ENCODE measurements at places on chromosomes 13 and 19.

DNA sequence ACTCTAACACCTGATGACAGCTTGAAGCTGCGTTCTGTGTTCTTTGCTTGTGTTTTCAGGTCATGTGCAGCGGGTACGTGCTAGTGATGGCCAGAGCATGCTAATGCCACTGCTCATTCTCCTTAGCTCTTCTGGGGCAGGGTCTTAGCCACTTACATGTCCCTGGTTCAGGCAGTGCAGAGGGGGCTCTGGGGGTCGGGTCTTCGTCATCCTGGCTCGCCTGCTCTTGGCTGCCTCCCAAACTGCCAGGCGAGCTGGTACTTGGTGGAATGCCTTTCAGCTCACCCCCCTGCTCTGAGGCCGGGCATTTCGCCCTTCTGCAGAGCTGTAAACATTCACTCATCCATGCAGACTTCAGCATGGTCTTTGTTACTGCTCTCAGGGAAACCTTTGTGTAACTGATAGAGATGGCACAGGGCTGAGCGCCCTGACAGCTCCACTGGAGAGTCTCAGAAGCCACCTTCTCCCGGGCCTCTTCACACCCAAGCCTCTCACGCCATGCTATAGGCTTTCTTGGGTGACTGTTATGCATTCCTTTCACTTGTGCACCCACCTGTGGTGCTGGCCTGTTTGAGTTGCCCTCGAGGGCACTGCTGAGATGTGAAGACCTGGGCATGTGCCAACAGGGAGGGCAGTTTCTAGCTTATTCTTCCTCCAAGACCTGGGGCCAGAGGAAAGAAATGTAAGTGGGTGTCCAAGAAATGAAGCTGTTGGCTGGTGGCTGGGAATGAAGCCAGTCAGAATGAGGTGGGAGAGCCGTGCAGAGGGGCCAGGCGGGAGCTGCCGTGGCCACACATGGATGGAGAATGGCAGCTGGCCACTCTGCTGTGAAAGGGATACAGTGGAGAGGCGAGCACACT, 24.4 kb downstream of the FAM124A start:
- no peak for DNase-seq

- no peak for DNase-seq
These were observed 69.7 kb downstream of the SLC7A1 start for GRCh38 chr13:29525757-29526156.

GRCh38 chr19:45947926-45948325, 25.7 kb downstream of the NOVA2 start:
- DNase-seq, result no peak

DNA sequence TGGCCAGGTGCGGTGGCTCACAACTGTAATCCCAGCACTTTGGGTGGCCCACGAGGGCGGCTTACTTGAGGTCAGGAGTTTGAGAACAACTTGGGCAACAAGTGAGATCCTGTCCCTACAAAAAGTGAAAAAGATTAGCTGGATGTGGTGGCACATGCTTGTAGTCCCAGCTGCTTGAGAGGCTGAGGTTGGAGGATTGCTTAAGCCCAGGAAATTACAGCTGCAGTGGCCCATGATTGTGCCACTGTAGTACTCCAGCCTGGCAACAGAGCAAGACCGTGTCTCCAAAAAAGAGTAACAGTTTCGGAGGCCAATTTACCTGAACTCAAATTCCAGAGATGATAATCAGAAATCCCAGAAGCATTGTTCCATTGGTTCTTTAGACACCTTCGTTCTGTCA, 4.4 kb downstream of the ZNF473 start:
- DNase-seq, result no peak

- DNase-seq, result no peak
These were observed 4.2 kb downstream of the GIPC3 start for GRCh38 chr19:3589439-3589838.

GRCh38 chr19:23075031-23075733, 41.6 kb upstream of the ZNF730 start:
- no peak for DNase-seq

- no peak for DNase-seq
These were observed 7.4 kb upstream of the GIPR start for GRCh38 chr19:45660636-45661035.

- DNase-seq, result no peak
These were observed 322.3 kb upstream of the TSHZ3 start for GRCh38 chr19:31671411-31672035.

DNA sequence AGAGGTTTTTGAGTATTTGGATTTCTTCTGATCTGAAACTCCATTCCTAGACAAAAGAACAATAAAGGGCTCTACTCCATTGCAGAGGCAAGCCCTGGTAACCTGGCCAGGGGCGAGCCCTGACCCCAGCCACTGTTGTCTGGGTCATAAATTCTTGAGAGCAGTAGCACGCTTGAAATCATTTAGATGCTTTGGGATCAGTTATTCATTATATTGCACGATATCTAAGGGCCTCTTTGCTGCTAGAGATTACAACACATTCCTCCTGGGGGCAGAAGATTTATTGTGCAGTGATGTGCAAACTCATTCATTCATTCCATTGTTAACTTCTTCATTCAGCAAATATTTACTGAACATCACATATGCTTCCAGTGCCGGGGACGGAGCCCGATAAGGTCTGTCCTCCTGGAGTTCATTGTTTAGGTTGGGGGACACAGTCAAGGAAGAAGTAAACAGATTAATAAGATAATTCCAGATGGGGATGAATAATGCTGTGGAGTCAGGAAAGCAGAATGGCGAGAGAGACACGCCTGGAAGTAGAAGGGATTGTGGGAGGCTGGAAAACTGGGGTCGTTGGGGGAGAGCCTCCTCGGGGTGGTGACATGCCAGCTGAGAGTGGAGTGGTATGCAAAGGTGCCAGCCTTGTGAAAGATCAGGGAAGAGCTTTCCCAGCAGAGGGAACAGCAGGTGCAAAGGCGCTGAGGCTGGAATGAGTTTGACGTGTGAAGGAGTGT, 34.9 kb downstream of the SIPA1L3 start:
- DNase-seq, result no peak

DNA sequence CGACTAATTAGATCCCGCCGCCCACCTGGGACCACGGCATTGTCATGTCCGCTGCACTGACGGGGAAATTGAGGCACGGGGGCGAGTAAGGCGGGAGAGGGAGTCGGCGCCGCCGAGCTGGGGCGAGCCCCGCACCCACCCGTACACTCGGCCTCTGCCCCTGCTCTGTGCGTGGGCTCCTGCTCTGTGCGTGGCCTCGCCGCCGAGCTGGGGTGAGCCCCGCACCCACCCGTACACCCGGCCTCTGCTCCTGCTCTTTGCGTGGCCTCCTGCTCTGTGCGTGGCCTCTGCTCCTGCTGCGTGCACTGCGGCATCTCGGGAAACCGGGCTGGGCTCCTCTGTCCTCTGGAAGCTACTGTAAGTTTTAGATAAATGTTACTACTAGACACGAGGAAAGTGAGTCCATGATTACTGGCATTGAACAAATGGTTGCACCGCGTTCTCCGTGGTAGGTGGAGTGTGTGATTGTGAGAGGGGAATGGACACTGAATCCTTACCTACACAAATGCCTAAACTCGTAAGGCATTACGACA, 826 bp upstream of the C1QTNF9 start:
- no peak for DNase-seq

- no peak for DNase-seq
These were observed 19.3 kb upstream of the DOCK9 start for GRCh38 chr13:98997011-98997730.

DNA sequence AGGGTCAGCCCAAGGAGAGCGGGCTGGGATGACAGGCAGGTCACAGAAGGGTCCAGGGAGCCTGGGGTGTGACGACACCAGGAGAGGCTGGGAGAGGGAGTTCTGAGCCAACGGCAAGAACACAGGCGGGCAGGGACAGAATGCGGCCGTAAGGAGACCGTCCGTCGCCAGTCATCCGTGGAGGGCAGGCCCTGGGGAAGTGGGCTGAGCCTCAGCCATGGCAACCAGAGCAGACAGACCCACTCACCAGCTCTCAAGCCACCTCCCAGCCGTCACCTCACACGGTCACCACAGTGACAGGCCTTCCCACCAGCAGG, 3.7 kb upstream of the TMEM86B start:
- no peak for DNase-seq

DNA sequence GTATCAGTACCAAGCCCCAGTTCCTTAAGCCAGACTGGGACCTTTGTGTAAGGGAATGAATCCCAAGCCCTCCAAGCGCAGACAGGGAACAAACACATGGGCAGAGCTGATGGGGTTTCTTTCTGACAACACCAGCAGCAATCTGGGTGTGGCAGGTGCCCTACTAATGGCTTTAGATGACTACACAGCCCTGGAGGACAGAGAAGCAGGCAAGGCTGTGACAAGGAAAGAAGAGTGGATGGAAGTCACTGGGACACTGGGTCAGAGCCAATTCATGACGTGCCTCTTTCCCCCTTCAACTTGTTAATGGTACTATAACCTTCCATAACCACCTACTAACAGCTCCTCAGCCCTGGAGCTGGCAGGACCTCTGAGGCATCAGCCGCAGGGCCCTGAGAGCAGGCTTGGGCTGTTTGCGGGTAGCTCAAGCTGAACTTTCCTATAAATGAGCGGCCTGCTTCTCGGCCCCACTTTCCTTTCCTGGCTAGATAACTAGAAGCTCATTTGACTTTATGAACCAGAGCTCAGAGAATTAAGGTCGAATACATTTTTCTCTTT, 38.9 kb downstream of the RASL11A start:
- DNase-seq, result no peak

All from thoracic aorta (tissue), 2 donors.